ENCODE measurements at places on chromosomes 3 and 15. TPM values are rescaled to one million over a fixed set of nuclear protein-coding genes. Genes with fewer than 3 reads are reported as not detected.

DNA sequence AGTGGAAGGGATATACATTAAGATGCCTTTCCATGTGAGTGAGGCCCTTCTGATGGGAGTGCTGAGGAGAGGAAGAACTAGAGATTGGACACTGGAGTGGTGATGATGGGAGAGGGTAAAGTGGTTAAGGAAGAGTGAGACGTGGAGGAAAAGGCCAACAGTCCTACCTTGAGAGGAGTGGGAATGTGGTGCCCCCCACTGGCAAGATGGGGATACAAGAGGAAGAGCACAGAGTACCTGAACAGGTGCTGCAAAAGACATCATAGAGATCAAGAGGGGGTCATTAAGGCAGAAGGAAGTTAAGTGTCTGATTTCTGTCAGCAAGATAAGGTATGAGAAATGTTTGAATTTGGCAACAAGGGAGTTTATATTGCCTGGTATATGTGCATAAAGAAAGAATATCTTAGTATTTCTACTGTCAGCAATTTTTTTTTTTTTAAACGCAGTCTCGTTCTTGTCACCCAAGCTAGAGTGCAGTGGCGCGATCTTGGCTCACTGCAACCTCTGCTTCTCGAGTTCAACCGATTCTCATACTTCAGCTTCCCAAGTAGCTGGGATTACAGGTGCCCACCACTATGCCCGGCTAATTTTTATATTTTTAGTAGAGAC, 34.0 kb downstream of the ARIH2 start:
- no peaks in the 10 kb centered on the region for H3K27me3 ChIP-seq
- DNase-seq = peak; percentile 88
- no peaks in the 10 kb centered on the region for H3K4me1 ChIP-seq
- peaks cover 10% of the 10 kb centered on the region for H3K36me3 ChIP-seq

Gene CELSR3
- total RNA-seq = 17.3 TPM

Gene CP
- total RNA-seq = 0.84 TPM

DNA sequence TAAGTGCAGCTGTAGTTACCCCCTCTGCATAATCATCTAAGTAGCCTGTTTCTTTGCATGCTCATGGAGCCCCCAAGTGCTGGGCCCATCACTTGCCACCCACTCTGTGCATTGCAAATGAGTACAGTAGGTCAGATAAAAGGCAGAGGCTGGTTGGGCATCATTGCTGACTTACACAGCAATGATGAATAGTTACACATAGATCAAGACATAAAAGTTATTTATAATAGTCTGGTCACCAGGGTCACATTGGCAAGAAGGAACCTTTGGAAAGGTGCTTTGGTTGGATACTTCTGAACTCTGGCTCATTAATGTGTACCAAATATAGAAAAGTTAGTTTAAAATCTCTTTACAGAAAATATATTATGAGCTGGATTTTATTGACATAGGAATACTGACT, 111.6 kb downstream of the MITF start:
- H3K4me3 ChIP-seq = no peak overlapping the region
- H3K27ac ChIP-seq = no peak overlapping the region
- no peak for DNase-seq

GRCh38 chr3:18086078-18086477, 339.1 kb downstream of the SATB1 start:
- no peak overlapping the region for H3K27ac ChIP-seq
- peaks cover 11% of the 10 kb centered on the region for H3K4me1 ChIP-seq
- DNase-seq = no peak
- no peaks in the 10 kb centered on the region for H3K27me3 ChIP-seq
- no peak overlapping the region for H3K4me3 ChIP-seq
- H3K36me3 ChIP-seq = no peaks in the 10 kb centered on the region

- no peak overlapping the region for H3K4me3 ChIP-seq
- H3K4me1 ChIP-seq = no peaks in the 10 kb centered on the region
- no peaks in the 10 kb centered on the region for H3K36me3 ChIP-seq
These were observed 12.3 kb upstream of the PCSK6 start for GRCh38 chr15:101501703-101502373.

GRCh38 chr3:86563400-86563970, 427.5 kb downstream of the VGLL3 start:
- DNase-seq = no peak
- H3K27ac ChIP-seq = no peak overlapping the region
- H3K4me1 ChIP-seq = peaks cover 8% of the 10 kb centered on the region
- H3K36me3 ChIP-seq = no peaks in the 10 kb centered on the region
- no peaks in the 10 kb centered on the region for H3K27me3 ChIP-seq

Gene ACAN
- 0.23 TPM for total RNA-seq

Gene SAMD7
- total RNA-seq = not detected

GRCh38 chr15:64305261-64305660, 50.7 kb downstream of the CSNK1G1 start:
- H3K4me3 ChIP-seq = no peak overlapping the region
- H3K36me3 ChIP-seq = peaks cover 9% of the 10 kb centered on the region
- H3K4me1 ChIP-seq = peaks cover 4% of the 10 kb centered on the region

Gene OIP5
- 8.5 TPM for total RNA-seq

DNA sequence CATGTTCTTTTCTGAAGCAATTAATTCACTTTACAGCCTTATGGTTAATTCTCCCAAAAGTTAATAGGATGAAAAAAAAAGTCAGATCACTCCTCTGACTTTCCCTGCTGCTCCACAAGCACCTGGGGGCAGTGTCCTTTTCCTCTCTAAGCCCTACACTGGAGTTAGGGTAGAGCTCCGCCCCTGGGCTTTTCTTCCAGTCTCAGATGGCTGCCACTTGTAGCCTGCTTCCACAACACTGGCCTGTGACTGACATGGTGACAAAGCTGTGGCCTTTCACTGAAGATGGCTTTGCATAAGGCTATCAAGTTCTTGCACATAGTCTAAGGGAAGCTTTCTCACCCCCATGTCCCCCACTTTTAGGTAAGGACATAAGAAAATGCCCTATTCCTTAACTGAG, 1.3 kb upstream of the MON1A start:
- peaks cover 6% of the 10 kb centered on the region for H3K4me1 ChIP-seq
- DNase-seq = peak; percentile 92
- no peak overlapping the region for H3K4me3 ChIP-seq
- no peaks in the 10 kb centered on the region for H3K27me3 ChIP-seq
- H3K36me3 ChIP-seq = no peaks in the 10 kb centered on the region

DNA sequence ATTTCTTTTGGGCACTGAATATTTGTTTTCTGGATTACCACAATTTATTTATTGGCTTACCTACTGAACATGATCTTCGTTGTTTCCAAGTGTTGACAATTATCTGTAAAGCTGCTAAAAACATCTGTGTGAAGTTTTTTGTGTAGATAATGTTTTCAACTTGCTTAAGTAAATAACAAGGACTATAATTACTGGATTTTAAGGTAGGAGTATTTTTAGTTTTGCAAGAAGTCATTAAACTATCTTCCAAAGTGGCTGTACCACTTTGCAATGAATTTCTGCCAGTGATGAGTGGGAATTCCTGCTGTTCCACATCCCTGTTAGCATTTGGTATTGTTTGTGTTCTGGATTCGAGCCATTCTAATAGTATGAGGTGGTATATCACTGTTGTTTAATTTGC, 702.2 kb downstream of the MECOM start:
- no peak overlapping the region for H3K4me3 ChIP-seq
- no peaks in the 10 kb centered on the region for H3K36me3 ChIP-seq
- DNase-seq = no peak
- H3K4me1 ChIP-seq = no peaks in the 10 kb centered on the region
